ENCODE measurements at places on chromosomes 3 and 15.
A peak's percentile ranks its signal among the peaks of the same experiment; 100 is the strongest.

- no peak for DNase-seq
Observed at GRCh38 chr3:126557415-126557745, 1.4 kb downstream of the C3orf22 start.

- no peak for DNase-seq
Observed at GRCh38 chr3:4821338-4821737, 157.9 kb upstream of the BHLHE40 start.

GRCh38 chr3:186493525-186494255 lies 50.5 kb downstream of the CRYGS start:
- DNase-seq = no peak

GRCh38 chr3:110814170-110815007 lies 257.2 kb upstream of the NECTIN3 start:
- DNase-seq = peak; percentile 85

DNA sequence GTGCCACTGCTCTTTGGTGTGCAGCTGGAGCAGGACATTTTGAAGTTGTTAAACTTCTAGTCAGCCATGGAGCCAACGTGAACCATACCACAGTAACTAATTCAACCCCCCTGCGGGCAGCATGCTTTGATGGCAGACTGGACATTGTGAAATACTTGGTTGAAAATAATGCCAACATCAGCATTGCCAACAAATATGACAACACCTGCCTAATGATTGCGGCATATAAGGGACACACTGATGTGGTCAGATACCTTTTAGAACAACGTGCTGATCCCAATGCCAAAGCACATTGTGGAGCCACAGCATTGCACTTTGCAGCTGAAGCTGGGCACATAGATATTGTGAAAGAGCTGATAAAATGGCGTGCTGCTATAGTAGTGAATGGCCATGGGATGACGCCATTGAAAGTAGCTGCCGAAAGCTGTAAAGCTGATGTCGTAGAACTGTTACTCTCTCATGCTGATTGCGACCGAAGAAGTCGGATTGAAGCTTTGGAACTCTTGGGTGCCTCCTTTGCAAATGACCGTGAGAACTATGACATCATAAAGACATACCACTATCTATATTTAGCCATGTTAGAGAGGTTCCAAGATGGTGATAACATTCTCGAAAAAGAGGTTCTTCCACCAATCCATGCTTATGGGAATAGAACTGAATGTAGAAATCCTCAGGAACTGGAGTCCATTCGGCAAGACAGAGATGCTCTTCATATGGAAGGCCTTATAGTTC lies 12.2 kb downstream of the FEM1B start:
- no peak for DNase-seq

- peak; percentile 87 for DNase-seq
Observed at GRCh38 chr15:64897345-64897985, 14.2 kb upstream of the ANKDD1A start.

GRCh38 chr3:52792413-52792812 lies 2.2 kb upstream of the ITIH3 start:
- no peak for DNase-seq

GRCh38 chr3:88810455-88810854 lies 297.0 kb upstream of the EPHA3 start:
- peak; percentile 7 for DNase-seq
